ENCODE measurements at places on chromosomes 4 and X.
A peak's percentile ranks its signal among the peaks of the same experiment; 100 is the strongest.

GRCh38 chr4:115424852-115425251, 311.4 kb upstream of the NDST4 start:
- DNase-seq: no peak

DNA sequence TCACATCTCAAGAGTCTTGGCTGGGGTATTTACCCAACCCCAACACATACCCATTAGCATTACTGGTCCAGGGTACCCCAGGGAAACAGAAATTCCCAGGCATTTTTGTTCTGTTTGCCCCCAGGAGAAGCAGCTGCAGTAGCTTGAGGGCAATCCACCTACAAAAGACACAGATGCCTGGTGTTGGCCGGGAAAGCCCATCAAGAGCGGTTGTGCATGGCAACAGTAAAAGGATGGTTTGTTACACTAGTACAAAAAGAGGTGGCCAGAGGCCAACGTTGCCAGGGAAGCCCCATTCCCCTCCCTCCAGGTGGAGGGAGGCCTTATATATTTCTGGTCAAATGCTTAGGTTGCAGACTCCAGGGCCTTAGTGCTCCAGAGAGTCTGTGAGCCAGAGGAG, 637.8 kb downstream of the BCOR start:
- DNase-seq: no peak

DNA sequence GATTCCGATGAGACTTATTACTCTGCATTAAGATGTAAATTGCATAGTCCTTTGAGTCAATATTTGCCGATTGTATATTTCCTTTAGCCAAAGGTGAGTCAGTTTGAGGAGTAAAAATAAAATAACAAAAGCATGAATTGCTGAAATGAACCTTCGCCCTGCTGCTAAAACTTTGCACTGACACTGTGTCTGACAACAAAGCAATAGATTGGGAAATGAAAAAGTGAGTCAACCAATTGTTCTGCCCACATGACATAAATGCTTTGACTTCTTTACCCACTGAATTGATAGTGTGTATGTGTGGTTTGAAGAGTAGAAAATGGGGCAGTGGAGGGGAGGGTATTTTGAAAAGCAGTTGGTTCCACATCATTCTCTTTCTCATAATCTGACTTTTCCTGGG, 88.4 kb upstream of the AFF2 start:
- no peak for DNase-seq

- no peak for DNase-seq
Measured at GRCh38 chr4:24780936-24781495, 14.4 kb upstream of the SOD3 start.

DNA sequence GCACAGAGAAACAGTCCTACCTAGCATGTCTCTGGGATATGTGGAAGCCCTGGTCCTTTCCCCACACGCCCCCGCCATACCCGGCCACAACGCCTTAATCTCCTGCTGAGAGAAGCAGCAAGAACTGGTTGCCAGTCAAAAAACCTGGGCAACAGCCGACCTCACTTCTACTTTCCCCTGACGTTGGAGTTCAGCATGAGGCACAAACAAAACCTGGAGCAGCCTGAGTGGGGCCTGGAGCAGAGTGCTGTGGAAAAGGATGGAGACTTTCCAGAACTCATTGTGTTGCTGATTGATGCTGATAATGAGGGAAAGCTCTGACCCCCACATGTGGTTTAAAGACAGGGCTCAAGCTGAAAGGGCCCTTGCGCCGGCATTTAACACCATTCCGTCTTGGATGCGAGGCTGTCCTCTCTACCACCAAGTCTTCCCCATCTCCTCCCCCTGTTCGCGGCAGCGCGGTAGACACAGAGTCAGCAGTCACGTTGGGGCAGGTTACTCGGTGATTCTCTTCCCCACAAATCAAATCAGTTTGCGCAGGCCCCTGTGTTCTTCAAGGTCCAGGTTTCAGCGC, 666 bp downstream of the CCDC158 start:
- no peak for DNase-seq

GRCh38 chr4:98319021-98319420, 57.8 kb downstream of the RAP1GDS1 start:
- no peak for DNase-seq

GRCh38 chrX:53681661-53682060, 4.9 kb downstream of the HUWE1 start:
- no peak for DNase-seq

GRCh38 chr4:167721617-167722486, 370.5 kb upstream of the ANXA10 start:
- DNase-seq: peak; percentile 42

DNA sequence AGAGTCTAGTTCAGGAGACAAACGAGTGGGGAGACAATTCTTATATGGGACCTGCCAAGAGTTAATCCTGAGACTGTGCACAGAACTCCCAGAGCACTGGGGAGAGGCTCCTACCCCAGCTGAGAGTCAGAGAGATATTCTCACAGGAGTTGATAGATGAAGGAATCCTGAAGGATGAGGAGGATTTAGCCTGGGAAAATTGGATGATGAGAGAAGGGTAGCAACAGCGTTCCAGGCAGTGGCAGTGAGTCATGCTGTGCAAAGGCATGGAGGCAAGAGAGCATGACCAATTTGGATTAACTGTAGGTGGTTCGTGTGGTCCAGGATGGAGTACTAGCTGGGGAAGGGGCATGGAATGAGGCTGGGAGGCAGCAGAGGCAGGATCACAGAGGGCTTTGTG, 318.6 kb downstream of the LDB2 start:
- DNase-seq: peak; percentile 32

DNA sequence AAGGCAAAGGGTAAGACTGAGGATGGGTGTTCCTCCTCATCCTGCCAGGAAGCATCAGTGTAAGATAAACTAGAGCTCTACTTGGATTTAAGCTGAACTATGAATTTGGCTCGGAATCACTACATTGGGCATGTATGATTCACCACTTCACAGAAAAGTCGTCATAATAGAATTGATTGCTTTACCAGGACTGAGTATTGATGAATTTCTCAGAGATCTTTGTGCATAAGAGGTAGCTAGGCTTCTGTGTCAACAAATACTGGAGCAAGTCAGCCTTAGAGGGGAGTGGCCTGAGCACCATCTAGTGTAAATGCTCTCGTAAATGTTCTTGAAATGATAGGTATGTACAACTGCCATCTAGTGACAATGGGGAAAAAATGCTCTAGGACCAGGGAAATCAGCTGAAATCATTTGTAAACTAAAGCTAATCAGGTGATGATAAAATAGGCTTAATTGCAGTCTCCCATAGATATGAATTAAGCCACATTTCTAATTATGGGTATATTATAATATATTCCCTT, 309.5 kb upstream of the FMR1 start:
- peak; percentile 0 for DNase-seq

DNA sequence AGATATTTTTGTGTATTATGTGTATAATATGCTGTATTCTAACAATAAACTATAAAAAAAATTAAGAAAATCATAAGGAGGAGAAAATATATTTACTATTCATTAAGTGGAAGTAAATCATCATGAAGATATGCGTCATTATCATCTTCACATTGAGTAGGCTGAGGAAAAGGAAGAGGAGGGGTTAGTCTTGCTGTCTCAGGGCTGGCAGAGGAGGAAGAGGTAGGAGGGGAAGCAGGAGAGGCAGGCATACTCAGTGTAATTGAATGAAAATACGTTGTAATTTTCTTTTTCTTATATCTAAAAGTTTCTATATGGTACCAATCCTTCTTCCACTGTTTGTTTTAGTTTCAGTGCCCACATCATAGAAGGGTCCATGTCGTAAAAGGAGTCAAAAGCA, 9.8 kb upstream of the TMEM185A start:
- DNase-seq: no peak

- peak; percentile 73 for DNase-seq
Measured at GRCh38 chrX:7132335-7133049, 15.0 kb upstream of the STS start.

GRCh38 chrX:44784241-44784640, 59.6 kb upstream of the DUSP21 start:
- no peak for DNase-seq

DNA sequence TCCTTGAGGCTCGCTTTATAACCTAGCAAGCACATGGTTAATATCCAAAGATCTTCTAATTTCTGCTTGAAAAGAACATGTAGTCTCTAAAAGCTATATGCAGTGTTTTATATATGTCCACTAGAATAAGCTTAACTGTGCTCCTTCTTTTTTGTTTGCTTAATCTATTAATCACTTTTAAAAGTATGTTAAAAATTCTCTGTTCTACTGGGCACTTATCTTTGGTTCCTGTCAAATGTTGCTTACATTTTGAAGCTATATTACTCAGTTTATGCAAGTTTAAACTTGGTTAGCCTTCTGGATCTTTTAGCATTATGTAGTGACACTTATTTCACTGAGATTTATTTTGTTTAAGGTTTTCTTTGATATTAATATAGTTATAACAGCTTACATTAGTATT, 32.5 kb downstream of the MAOA start:
- DNase-seq: no peak

DNA sequence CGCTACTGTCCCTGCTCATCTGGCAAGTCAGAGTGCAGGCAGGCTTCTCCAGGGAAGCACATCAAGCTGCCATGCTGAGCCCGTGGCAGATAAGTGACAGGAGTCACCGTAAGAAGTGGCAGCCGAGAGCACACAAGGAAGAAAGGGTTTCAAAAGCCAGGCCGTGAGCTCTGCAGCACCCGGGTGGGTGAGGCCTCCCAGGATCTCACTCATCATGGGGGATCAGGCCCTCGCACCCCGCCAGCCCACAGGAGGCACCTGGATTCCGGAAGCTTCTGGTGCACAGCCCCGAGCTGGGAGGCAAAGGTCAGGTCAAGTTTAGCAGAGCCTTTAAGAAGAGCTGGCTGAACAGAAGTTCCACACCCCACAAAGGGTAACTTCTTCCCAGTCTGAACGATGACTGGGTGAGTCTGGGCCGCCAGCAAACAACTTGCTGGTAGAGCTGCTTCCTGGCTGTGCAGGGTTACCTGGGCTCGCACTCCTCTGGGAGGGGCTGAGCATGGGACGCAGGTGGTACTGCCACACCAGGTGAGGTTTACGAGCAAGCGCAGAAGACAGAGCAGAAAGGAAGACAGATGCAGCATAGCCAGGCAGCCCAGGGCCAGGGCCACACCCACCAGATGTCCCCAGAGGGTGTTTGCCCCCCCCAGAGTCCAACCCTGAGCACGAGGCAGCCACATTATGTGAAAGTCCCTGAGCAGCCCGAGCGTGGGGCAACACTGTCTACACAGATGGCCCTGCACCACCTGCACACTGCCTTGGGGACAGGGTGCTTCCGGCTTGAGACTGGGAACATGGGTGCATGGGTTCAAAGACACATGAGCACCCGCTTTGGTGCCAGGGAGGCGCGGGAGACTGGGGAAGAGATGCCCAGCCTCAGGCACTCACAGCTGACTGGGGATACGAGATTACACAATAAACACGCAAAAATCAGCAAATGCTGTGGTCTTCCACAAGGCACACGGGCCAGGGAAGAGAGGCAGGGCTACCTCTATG, 7.7 kb downstream of the CCNQ start:
- DNase-seq: no peak

GRCh38 chr4:85681221-85681657, 206.3 kb downstream of the ARHGAP24 start:
- DNase-seq: peak; percentile 97

DNA sequence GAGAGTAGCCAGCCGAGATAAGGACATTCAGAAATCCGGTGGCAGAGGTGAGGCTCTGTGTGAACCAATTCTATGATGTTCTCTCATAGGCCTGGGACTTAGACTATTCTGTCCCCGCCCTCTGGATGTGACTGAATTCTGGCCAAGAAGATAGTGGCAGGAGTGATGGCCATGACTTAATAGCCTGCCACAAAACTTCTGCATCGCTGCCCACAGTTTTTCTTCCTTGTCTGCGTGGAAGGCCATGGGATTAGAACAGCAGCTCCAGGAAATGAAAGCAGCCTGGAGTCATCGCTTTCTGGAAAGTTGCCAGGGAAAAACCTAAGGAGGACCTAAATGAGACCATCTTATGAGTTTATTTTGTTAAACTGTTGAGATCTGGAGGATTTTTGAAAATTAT, 134.7 kb downstream of the F11 start:
- peak; percentile 28 for DNase-seq

DNA sequence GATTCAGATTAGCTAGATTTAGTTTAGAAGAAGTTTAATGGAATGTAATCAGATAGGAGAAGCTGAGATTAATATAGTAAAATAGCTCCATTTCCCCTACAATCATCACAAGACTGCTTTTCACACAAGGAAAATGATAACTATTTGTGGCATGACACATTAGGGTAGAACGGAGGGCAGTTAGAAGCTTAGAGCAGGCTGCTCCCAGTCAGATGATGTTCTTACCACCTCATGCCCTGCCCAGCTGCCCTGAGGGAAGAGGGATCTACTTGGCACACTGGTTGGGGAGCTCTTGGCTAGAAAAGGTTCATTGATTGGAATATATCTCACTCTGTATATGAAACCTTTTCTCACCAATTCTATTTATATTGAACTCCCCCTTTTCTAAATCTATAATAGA, 180.7 kb upstream of the IL15 start:
- no peak for DNase-seq

DNA sequence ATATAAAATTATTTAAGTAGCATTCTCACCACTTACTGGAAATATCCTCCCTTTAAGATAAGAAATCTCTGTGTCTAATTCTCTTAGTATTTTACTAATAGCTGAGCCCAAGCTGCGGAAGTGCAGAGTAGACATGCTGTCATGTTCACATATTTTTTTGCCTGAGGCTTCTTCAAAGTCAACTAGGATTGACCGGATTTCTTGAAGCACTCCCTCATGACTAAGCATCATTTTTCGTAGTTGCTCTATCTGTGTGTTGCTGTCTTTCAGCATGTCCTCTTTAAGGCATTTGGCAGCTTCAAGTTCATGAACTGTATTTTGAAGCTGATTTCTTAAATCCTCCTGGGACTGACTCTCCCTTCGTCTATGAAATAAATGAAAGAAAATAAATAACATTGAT, 36.9 kb downstream of the CCDC158 start:
- no peak for DNase-seq

- peak; percentile 50 for DNase-seq
Measured at GRCh38 chrX:118603981-118604380, 108.4 kb downstream of the DOCK11 start.

DNA sequence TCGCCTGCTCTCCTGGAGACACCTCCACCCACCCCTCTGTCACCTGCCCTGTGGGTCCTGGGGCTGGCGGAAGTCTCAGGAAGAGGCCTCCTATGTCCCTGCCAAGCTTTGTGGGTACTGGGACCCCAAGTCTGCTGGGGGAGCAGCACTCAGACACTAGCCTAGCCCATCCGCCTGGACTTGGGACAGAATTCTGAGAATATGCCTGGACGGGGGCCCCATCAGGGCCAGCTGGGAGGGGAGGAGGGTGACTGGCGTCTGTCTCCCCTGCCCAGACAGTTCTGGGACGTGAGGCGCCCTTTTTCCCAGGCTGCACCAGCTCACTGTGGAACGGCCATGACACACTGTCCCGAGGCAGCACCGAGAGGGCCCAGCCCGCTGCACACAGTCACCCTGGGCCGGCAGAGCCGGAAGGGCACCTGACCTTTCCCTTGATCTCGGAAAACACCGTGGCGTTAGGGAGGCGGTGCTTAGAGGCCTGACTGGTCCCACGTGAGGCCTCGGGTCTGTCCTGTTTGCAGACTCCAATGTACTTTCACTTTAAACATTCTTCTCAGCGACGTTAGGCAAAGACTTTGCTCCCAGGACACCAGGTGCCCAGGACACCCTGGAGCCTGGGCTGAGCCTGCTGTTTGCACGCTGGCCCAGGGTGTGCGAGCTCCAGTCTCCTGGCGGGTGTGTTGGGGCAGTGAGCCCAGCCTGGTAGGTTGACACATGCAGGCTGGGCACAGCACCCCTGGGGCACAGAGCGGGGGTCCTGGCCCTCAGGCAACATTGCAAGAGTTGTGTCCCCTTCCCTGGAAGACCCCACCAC, 700 bp downstream of the SLC26A1 start:
- DNase-seq: no peak

- DNase-seq: no peak
Measured at GRCh38 chr4:87865288-87865687, 32.5 kb downstream of the MEPE start.
